Stimulated activated CD8-positive, alpha-beta memory T cell treated with anti-CD3 and anti-CD28 coated beads, Interleukin-2, amount 100 ng/mL, for 1 hour (primary cell): ENCODE measurements at places on chromosomes 5 and 9.

GRCh38 chr9:38130724-38131123 lies 61.7 kb upstream of the SHB start:
- no peak for DNase-seq

DNA sequence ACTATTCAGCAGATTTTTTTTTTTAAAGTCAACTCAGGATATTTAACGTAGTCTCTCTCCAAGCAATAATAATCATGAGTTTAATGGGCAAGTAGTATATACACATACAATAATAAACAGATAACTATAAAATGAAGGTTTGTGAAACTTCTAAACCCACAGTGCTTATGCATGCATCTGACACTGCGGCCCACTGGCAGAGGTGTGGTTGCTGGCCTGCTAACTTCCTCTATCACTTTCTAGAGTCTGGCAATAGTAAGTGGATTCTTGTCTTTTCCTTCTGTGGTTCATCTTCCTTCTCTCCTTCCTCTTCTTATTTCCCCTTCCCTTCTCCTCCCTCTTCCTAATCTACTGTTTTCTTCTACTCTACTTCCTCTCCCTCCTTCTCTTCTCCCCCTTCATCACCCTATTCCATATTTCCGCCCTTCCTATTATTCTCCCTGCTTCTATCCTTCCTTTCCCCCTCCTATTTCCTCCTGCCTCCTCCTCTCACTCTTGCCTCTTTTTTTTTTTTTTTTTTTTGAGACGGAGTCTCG lies 18.6 kb upstream of the AGXT2 start:
- no peak for DNase-seq

DNA sequence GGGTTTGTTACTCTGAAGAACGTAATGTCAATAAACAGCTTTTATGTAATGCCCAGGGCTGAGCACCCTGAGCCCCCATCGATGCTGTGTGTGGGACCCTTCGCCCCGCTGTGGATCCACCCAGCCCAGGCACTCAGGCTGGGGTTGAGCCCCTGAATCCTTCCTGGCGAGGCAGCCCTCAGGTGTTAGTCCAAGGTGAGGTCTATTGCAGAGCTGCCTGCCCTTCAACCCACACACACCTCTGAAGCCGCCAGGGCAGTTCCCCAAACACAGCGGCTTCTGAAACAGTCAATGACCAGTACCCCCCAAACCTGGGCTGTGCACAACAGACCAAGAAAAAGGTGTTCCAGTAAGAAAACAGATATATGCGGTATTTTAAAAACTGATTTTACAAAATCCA lies 11.6 kb downstream of the DIPK1B start:
- DNase-seq, result no peak

- DNase-seq, result no peak
These were observed 84.9 kb downstream of the RALGPS1 start for GRCh38 chr9:126999315-127000068.

DNA sequence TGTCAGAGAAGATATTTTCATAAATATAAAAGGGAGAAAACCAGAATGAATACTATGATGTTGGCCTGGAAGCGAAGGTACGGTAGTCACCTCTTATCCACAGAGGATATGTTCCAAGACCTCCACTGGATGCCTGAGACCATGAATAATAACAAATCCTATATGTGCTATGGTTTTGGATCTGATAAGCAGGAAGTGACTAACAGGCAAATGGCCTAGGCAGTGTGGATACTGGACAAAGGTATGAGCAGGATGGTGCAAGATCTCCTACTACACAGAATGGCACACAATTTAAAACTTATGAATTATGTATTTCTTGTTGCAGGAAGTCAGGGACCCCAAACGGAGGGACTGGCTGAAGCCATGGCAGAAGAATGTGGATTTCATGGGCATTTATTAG lies 48.2 kb downstream of the ADAMTS12 start:
- DNase-seq, result no peak

DNA sequence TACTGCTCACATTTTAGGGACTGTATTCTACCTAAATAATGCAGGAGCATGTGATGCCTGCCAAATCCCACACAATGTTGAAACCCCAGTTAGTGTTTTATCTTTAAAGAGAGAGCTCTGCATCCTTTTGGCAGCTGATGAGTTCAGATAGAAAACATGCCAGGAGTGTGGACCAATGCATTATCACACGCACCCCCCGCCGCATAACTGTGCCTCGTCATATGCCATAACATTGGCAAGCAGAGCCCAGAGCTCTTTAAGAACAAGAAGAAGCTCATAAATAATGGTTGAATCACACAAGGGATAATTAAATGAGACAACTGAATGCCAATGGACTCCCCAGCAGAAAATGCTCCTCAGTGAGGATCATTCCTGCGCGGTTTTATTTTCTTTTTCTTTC lies 52.8 kb upstream of the RORB start:
- no peak for DNase-seq

- DNase-seq, result no peak
These were observed 26.5 kb upstream of the NCS1 start for GRCh38 chr9:130145658-130146057.

DNA sequence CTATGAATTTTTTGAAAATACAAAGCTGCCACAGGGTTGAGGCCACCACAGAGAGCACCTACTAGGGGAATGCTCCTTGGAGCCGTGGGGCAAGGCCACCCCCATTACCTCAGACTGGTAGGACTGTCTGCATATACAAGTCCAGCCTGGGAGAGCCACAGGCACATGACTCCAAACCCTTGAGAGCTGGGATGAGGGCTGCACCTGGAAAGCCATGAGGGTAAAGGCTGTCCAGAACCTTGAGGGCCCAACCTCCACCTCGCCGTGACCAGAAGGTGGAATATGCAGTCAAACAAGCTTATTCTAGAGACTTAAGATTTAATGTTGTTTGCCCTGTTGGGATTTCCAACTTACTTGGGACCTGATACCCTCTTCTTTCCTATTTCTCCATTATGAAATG lies 69.5 kb upstream of the TSLP start:
- no peak for DNase-seq
